ENCODE measurements at places on chromosomes 2 and 18.

DNA sequence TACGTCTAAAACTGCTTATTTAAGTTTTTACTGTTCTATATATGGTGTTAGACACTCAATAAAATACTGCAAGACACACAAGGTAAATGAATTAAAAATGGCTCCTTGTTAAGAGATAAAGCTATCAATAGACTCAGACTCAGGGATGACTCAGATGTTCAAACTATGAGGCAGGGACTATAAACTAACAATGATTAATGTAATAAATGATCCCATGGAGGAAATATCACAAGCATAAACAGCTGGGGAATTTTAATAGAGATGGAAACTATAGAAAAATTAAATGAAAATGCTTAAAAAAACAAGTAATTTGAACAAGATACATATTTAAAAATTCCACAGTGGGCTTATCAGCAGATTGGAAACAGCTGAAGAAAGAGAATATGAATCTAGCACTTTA lies 650.8 kb downstream of the DCDC2C start:
- no peak for DNase-seq

- no peak for DNase-seq
These were observed 25.1 kb upstream of the TXNDC2 start for GRCh38 chr18:9860682-9861081.

- peak; percentile 39 for DNase-seq
These were observed 52.0 kb downstream of the KIF5C start for GRCh38 chr2:148926981-148927401.

- no peak for DNase-seq
These were observed 40.7 kb downstream of the CTDP1 start for GRCh38 chr18:79720359-79720733.

GRCh38 chr2:130766037-130766436 lies 10.7 kb downstream of the AMER3 start:
- DNase-seq, result no peak

- no peak for DNase-seq
These were observed 370.8 kb downstream of the NUP35 start for GRCh38 chr2:183495079-183495478.

DNA sequence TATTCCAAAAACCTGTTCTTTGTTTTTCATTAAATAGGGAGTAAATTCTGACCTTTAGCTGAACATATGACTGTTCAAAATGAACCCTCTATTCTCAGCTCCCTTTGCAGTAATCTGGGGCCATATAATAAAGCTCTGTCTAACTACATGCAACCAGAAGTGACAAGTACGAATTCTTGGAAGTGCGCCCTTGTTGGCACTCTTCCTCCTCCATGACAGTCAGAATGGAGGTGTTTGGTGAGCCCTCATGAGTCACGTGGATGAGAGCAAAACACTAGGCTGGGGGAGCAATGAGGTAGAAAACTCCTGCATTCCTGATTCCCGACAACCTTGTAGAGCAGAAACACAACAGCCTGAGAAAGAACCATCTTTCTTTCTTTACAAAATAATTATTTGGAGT lies 552.9 kb downstream of the FBXO15 start:
- no peak for DNase-seq

- no peak for DNase-seq
These were observed at the start of gene CCBE1 for GRCh38 chr18:59697236-59697932. TSS of gene CCBE1 (minus strand) at chr18:59697423.

DNA sequence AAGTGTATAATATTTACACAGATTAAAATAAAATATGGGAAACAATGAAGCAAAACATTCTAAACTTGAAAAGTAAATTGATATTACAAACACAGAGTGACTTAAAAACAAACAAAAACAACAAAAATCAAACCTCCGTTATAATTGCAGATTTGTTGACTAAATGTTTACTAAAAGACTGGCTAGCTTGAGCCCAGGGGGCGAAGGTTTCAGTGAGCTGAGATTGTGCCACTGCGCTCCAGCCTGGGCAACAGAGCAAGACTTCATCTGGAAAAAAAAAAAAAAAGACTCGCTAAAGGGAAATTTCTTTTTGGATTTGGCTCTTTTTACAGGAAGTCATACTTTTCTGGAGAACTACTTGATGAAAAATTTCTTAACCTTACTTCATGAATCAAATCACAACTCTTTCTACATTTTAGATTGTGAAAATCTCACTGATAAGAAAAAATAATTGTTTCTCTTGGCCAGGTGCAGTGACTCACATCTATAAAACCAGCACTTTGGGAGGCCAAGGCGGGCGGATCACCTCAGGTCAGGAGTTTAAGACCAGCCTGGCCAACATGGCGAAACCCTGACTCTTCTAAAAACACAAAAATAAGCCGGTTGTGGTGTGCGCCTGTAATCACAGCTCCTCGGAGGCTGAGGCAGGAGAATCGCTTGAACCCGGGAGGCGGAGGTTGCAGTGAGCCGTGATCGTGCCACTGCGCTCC lies 9.7 kb downstream of the TFPI start:
- no peak for DNase-seq

DNA sequence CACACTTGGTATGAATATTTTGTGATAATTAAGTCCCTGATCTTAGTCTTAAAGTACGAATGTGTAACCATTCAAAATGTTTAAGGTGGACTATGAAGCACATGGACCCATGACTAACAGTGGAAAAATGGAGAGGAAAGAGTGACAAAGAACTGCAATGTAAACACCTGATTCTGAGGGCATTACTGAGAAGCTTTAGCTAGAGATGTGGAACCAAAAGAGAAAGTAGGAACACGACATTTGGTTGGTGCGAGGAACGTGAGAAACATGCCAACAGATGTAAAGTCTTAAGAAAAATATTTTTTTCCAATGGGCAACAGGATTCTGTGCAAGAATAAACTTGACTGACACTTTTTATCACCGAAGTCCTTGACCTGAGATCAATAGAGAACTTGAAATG lies 1618.6 kb downstream of the DPP10 start:
- DNase-seq, result no peak

DNA sequence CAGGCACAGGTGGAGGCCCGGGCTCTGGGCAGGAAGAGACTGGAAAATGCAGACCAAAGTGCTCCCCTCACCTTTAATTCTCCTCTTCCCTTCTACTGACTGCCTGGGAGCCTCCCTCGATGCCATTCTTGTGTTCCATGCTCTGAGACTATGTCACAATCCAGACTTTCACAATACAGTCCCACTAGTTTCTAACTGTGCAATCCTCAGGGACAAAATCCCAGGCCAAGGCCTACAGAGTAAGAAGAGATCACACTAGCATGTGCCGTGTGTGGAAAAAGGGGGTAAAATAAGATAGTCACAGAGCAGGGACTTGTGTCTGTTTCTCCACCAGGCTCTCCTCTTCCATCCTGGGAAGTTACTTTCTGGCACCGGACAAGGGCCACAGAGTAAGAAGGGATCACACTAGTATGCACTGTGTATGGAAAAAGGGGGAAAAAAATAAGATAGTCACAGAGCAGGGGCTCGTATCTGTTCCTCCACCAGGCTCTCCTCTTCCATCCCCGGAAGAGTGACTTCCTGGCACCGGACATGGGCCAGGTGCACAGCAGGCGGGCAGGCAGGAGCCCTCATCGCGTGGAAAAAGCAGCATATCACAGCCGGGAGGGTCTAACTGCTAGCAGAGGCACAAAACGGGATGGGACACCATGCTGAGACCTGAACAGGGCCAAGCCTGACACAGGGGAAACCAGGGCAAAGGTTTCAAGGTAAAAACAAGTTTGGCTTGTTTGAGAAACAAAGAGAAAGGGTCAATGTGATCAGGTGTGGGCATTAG lies 9.6 kb downstream of the CYB5A start:
- no peak for DNase-seq

DNA sequence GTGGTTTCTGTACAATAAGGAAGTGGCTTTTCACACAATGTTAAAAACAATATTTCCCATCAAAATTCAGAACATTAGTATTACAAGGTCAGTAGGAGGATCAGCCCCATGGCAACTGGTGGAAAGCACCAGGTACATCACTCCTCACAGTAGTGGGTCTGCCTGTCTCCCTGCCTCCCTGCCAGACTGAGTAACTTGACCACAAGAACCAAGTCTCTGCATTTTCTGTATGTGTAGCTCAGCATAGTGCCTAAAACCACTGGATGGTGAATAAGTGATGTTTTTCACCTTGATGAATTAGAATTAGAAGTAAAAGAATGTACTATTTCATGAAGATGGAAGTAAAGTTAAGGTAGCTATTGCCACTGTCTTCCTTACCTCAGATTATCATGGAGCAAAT lies 4.1 kb upstream of the WDR7 start:
- DNase-seq, result peak; percentile 20

DNA sequence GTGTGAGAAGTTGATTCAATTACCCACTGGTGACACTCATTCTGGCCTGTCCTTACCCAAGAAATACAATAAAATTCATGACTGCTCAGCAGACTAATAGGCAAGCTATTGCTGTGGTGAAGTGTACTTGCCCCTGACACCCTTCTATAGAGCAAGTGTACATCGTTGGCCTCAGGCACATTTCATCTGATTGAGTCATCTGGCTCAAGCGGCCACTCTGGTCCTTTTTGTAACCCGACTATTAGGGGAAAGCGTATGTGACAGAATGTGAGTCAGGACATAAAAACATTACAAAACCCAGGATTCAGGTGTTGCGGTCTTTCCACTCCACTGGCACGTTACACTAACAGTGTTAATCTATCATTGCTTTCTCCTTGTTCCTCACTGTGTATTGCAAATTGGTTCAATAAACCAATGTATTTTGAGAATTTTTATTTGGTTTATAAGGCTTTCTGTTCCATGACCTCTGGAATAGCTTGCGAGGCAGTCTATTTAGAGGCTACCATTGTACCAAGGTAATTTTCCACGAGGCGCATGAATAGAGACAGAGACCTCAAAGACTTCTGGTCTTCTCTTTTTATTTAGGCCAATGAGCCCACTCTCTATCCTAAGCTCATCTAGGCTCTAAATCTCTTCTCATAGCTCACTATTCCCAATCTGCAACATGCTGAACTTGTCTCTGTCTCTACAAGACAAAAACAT lies 10.2 kb upstream of the TTC32 start:
- no peak for DNase-seq

DNA sequence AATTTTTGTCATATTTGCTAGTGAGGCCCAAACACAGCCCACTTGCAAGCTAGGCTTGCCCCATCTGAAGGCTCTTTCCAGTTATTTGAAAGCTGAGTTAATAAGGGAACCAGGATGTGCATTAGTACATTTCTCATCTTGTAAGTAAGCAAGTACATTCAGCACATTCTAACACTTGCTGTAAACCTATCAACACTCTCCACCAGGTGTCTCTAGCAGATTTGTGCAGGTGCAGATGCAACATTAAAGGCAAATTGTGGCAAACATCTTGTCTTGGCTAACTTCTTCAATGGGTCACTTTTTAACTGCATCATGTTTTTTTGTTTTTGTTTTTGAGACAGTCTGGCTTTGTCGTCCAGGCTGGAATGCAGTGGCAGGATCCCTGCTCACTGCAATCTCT lies 25.3 kb upstream of the MFSD6 start:
- DNase-seq, result peak; percentile 75

DNA sequence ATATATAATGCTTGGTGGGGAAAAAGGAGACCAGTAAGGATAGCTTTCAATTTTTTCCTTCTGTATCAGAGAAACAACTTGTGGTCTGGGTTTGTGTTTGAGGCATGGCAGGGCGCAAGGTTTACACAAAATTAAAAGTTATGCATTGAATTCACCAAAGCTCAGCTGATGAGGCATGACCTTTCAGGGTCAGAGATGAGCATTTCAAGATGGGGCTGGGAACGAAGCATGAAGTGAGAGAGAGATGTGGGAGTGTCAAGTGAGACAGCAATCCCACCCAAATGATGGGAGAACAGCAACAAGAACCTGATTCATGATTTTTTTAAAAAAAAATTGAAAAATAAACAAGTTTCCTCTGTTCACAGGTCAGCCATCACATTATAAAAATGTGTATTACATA lies 4.9 kb downstream of the GPR55 start:
- no peak for DNase-seq

GRCh38 chr2:28981016-28981441 lies at the start of gene TOGARAM2:
TSS of gene TOGARAM2 (plus strand) at chr2:28981298. CDS start at chr2:28994835, 13,537 bp downstream.
- no peak for DNase-seq

DNA sequence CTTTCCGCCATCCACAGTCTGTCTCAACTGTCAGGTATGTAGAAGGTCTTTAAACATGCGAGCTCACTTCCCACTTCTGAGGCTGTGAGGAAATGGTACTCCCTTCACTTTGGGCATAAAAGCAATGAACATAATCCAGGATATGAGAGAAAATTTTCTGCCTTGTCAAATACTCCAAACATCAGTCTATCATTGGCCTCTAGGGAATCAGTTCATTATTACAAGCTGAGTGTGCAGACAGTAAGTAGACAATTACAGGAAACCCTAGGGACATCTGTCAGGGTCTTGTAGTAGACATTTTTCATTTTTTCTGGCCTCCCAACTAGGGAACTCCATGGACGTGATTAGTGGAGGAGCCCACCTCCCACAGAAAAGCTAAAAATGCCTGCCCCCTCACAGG lies 13.6 kb upstream of the APCDD1 start:
- no peak for DNase-seq

Data from CD4-positive, alpha-beta T cell treated with Interleukin-17A for 1 hour (primary cell).